Activated T-helper 17 cell treated with anti-CD3 and anti-CD28 coated beads, Interleukin-2, amount 50 U/mL, for 72 hours (primary cell): ENCODE measurements at places on chromosomes 5 and 9.

DNA sequence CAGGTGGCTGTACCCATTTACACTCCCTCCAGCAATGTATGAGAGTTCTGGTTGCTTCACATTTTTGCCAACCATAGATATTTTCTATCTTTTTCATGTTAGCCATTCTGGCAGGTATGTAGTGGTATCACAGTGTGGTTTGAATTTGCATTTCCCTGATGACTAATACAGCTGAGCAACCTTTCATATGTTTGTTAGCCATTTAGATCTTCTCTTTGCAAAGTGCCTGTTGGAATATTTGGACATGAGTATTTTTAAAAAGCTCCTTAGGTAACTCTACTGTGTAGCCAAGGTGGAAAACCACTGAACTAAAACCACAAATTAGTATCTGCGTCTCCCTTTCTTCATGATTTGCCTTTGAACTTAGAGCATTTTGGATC, 31.9 kb downstream of the IRF1 start:
- peak overlapping the region; percentile 95 for H3K27ac ChIP-seq
- H3K27me3 ChIP-seq = no peaks in the 10 kb centered on the region
- peak; percentile 74 for ATAC-seq
- peak overlapping the region; percentile 80 for H3K4me3 ChIP-seq

GRCh38 chr5:74109344-74109743, 483.3 kb downstream of the ARHGEF28 start:
- H3K27me3 ChIP-seq = peaks cover 35% of the 10 kb centered on the region
- no peak overlapping the region for H3K27ac ChIP-seq
- H3K4me1 ChIP-seq = no peaks in the 10 kb centered on the region
- H3K36me3 ChIP-seq = no peaks in the 10 kb centered on the region

DNA sequence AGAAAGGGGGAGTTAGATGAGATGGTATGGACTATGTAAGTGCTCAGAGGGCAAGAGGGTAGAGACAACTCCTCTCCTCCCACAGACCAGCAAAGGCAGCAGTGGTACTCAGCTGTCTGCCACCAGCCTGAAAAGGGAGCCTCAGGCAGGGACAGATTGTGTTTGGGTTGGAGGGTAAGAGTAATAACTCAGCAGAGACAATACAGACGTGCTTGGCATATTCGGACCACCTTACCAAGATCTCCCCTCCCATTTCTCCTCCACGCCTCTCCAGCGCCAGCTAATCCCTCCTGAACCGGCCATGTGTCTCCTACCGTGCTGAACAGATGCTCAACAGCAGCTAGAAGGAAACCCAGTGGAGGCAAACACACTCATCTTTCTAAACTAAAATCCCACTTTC, 180.8 kb downstream of the ASTN2 start:
- no peak overlapping the region for H3K4me3 ChIP-seq
- H3K27me3 ChIP-seq = no peaks in the 10 kb centered on the region
- H3K36me3 ChIP-seq = no peaks in the 10 kb centered on the region

DNA sequence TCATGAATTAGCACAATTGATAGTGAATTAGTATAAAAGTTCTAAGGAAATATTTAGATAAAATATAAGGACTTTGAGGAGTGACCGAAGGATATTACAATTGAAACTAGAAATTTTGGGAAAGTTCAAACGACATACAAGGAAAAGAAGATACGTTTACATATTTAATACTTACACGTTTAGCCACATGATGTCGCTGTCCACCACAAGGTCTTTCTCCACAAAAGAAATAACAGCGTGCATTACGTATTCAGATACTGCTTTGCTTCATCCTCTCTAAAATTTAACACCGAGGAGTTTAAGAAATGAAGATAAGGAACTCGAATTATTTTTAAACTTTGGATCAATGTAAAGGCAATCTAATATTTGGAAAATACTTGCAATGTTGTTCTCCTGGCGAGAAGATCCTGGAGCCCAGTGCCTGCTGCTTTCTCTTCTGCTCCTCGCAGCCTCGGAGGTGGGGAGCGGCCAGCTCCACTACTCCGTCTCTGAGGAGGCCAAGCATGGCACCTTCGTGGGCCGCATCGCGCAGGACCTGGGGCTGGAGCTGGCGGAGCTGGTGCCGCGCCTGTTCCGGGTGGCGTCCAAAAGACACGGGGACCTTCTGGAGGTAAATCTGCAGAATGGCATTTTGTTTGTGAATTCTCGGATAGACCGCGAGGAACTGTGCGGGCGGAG, at the start of gene PCDHA3:
PCDHA3 (plus strand) TSS at position 242 of the 678 bp plus-strand sequence.
- H3K27me3 ChIP-seq = peaks cover 15% of the 10 kb centered on the region
- H3K4me1 ChIP-seq = no peaks in the 10 kb centered on the region
- no peak within 1 kb of the TSS for H3K27ac ChIP-seq
- no peak for ATAC-seq

DNA sequence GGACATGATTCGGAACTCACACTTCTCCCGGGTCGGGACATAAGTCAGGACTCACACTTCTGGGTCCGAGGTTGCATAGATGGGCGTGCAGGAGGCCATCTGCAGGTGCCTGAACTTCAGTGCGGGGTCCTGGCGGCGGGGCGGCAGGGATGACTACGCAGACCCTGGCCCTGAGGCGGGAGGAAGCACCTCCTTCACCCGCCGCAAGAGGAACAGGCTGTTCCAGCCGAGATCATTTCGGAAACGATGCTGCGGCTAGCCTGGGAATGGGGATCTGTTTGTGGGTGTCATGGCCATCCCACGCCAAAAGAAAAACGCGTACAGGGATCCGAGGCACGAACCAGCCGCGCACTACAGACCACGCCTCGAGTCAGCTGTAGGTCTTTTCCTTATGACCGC, 196.6 kb downstream of the TTLL11 start:
- no peaks in the 10 kb centered on the region for H3K27me3 ChIP-seq
- H3K36me3 ChIP-seq = no peaks in the 10 kb centered on the region
- H3K4me3 ChIP-seq = no peak overlapping the region
- ATAC-seq = no peak
- H3K4me1 ChIP-seq = no peaks in the 10 kb centered on the region
